Kidney epithelial cell (primary cell): ENCODE measurements at places on chromosomes 4 and X. TPM values are rescaled to one million over a fixed set of nuclear protein-coding genes. Genes with fewer than 3 reads are reported as not detected.

DIPK2B gene
- not detected in 2 replicates for total RNA-seq

ARHGAP10 gene
- total RNA-seq: 15.5 and 17.7 TPM in 2 replicates

ARMCX4 gene
- 1.8 and 2.4 TPM in 2 replicates for total RNA-seq

NRK gene
- 8.1 and 9.0 TPM in 2 replicates for total RNA-seq

ERVMER34-1 gene
- total RNA-seq: 3.5 and 4.0 TPM in 2 replicates

BCAP31 gene
- total RNA-seq: 148 and 179 TPM in 2 replicates

TRIML2 gene
- 0.08 and 0.68 TPM in 2 replicates for total RNA-seq

GNRHR gene
- not detected in 2 replicates for total RNA-seq

HTN3 gene
- total RNA-seq: not detected in 2 replicates

PLXNA3 gene
- 16.7 and 34.7 TPM in 2 replicates for total RNA-seq

ASMT gene
- not detected in 2 replicates for total RNA-seq

FAAH2 gene
- total RNA-seq: 5.3 and 11.5 TPM in 2 replicates

AWAT2 gene
- not detected in 2 replicates for total RNA-seq

WDR17 gene
- 2.9 and 3.7 TPM in 2 replicates for total RNA-seq

ABLIM2 gene
- total RNA-seq: 1.3 and 7.2 TPM in 2 replicates

DNA sequence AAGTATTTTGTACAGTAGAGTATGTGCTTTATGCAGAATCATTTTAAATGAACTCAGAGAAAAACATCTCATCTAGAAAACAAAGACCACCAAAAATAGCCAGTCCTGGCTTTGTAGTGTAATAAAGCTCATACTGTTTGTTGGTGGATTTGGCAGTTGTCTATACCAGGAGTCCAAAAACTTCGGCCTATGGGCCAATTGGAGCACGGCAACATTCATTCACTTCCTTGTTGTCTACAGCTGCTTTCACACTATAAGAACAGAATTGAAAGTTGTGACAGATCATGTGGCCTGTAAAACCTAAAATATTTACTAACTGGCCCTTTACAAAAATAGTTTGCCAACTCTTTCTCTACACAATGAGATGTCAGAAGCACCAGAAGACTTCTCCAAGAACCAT, 5.3 kb downstream of the FBXW7 start:
- DNase-seq: no peak

DNA sequence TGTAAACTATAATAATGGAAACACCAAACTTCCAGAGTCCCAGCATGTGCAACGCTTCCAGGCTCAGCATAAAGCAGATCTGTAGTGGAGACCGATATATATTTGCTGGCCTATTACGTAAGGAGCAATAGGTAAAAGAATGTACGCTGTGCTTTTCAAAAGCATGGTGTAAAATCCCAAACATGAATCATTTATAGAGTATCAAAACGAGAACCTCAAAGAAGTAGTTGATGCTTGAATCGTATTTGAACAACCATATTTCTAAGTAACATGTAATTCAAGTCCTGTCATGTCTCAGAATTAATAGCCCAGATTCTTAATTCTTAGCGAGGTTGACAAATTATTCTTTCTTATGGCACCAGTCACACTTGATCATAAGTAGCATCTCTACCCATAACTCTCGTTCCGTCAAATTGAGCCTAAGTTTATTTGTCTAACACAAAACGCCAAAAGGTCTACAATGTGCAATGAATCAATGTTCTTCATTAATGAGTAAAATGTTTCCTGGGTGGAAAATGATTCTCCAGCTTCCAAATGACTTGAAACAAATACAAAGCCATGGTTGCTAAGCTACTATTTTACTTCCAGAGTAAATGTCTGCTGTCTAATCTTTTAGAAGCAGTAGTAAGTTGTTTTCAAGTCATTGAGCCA, 811.5 kb upstream of the FRG1 start:
- DNase-seq: no peak

DNA sequence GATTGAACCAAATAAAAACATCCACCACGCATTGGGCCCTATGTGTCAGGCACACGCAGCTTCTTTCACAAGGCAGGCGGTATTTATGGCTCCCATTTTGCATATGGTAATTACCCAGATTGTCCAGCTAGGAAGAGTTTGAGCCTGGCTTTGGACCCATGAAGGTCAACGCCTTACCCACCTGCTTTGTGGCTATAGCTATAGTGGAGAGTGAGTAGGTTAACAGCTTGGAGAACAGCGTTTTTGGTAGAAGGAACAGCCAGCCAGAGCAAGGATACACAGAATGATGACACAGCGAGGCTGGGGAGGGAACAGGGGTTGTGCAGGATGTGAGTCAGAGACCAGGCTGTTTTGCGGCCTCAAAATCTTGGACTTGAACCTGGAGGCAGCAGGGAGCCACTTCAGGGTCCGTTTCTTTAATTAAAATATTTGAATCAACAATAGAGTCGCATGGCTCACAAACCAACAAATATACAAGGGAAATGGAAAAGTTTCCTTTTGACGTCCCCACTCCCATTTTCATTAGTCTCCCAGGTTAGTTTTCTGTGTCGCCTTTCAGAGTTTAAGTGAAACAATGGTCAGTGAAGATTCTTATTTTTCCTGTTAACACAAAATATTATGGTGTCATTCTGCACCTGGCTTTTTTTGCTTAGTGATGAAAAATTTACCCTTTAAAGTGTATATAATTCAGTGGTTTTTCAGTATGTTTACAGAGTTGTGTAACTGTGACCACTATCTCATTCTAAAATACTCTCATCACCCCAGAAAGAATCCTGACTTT, 118.2 kb upstream of the STX18 start:
- peak; percentile 38 for DNase-seq

- no peak for DNase-seq
These were observed 115.1 kb downstream of the DCHS2 start for GRCh38 chr4:154376486-154376885.

DNA sequence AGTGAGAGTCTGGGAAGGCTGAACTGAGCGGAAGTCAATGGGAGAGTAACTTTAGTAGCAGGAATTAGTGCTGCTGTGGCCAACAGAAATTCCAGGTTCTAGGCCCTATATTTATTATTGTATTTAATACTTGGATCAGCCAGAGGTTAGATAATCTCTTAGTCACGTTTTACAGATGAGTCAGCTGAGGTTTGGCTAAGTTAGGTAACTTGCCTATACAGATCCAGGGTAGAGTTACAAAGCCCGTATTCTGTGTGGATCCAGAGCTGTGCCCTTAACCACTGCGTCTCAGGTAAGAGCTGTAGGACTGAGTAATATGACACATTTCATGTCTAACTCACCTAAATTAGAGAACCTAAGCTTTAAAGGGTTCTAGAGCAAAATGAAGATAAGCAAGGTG, 20.5 kb downstream of the PSMD10 start:
- no peak for DNase-seq

- no peak for DNase-seq
These were observed 2.6 kb upstream of the KIAA0232 start for GRCh38 chr4:6779667-6780565.

DNA sequence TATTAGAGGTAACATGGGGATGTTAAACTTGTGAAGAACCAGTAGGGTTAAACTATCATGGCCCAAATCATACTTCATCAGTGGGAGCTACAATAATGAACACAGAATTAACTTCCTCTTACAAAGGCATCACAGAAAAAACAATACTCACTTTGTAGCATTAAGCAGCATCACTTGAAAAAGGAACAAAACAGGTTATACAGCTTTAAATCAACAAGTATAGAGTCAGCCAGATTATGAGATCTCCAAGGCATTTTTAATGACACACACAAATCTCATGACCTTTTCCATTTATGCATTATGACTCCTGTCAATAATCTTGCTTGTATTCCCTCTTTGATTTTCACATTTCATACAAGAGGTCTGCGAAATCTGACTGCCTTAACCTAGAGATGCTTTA, 18.3 kb downstream of the FBXL5 start:
- DNase-seq: no peak

GRCh38 chrX:275967-276580, 5.1 kb upstream of the PLCXD1 start:
- no peak for DNase-seq

- peak; percentile 28 for DNase-seq
These were observed 212.6 kb downstream of the SPOCK3 start for GRCh38 chr4:167021545-167022155.

GRCh38 chr4:109803924-109804571, 2.2 kb upstream of the CFI start:
- no peak for DNase-seq

DNA sequence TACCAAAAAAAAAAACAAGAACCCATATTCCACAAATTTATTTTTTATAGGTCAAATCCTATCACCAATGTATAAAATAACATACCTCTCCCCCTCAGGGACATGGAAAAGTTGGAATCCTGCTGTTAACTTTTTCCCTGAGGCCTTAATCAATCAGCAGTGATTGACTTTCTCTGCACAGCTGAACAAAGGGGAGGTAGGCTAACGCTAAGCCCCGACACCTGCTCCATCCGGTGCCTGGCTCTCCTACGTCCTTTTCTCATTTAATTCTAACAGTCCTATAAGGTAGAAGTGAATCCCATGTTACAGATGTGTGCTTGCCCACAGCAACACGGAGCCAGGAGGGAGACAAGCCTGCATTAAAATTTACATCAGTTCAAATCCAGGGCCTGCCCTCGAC, 2.8 kb downstream of the CENPU start:
- no peak for DNase-seq

GRCh38 chr4:98524230-98524629, 134.2 kb downstream of the TSPAN5 start:
- no peak for DNase-seq

DNA sequence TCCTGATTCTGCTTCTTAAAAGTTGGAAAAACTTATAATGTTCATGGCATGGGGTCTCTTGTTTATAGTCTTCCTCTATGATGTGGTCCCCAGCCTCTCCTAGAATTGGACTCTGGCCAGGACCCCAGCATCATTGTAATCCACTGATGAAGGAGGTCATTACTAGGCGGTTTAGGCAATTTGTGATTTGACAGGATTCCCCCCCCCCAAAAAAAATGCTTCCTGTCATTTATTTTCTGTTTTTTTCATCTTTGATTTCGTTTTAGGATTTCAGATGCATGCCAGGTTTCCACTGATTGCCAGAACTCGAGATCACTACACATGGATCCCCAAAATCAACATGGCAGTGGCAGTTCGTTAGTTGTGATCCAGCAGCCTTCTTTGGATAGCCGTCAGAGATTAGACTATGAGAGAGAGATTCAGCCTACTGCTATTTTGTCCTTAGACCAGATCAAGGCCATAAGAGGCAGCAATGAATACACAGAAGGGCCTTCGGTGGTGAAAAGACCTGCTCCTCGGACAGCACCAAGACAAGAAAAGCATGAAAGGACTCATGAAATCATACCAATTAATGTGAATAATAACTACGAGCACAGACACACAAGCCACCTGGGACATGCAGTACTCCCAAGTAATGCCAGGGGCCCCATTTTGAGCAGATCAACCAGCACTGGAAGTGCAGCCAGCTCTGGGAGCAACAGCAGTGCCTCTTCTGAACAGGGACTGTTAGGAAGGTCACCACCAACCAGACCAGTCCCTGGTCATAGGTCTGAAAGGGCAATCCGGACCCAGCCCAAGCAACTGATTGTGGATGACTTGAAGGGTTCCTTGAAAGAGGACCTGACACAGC, 4.9 kb downstream of the SPRY1 start:
- DNase-seq: no peak

GRCh38 chr4:125020089-125021034, 294.4 kb upstream of the FAT4 start:
- DNase-seq: no peak

DNA sequence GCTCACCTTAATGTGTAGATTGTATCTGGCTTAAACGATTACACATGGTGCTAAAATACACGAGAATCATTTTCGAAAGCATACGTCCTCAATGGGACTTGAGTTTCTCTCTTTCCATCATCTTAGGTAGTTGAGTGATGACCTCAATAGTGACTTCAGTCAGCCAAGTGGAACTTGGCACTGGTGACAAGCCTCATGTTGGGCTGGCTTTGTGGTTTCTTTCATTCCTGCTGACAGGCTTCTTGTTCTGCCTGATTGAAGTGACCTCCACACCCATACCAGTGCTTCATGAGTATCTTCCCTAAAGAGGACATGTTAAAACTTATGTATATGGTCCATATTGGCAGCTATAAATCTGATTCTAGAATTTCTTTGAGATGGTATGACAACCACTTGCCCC, 159.1 kb upstream of the WDR1 start:
- DNase-seq: no peak

- no peak for DNase-seq
These were observed 825.6 kb downstream of the PCDH7 start for GRCh38 chr4:31545755-31546154.

DNA sequence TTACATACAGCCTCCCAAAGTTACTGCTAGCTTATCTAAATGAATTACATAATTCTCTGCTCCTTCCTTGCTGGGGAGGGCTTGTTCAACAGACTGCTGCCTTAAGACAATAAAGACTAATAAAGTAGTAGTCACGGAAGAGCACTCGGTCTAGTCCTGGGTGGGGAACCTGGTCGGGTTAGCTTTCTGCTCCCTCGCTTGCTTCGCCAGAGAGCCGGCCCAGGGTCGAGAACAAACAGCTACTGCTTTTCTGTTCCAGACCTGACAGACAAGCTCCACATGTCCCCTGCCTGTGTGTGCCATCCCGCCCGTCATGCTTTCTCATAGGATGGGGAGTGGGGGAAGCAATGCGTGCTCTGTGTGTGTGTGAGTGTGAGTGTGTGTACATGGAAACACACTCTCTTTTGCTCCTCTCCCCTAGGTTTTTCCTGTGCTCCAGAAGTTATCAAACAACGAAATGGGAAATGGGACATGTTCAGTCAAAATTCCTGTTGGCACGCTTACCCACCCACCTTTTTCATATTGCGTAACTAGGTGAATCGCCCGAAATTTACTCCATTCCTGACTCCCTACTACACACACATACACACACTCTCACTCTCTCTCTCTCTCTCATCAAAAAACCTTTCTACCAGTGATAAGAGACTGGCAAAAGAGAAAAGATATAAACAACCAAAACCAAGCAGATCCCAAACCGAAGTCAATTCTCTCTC, 1.3 kb downstream of the NPY1R start:
- DNase-seq: no peak

GRCh38 chrX:31838617-31839016, 766.8 kb upstream of the FTHL17 start:
- no peak for DNase-seq

GRCh38 chr4:7352486-7352885, 82.2 kb downstream of the PSAPL1 start:
- no peak for DNase-seq

DNA sequence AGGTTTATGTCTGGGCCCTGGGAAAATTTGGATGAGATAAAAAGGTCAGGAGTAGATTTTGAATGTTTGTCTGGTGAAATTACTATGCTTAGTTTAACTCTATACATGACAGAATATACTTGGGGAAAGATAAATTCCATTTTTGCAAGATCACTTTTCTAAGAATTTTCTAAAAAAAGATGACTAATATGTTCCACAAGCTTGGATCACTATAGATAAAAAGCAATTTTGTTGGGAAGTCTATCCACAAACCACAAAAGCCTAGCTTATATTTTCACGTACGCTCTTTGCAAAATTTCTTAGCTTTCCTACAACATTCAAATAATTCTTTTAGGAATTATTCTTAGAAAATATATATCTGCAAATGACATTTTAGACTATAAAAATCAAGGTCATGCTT, 20.6 kb upstream of the COQ2 start:
- DNase-seq: no peak

GRCh38 chr4:8765084-8765483, 106.6 kb downstream of the HMX1 start:
- no peak for DNase-seq

- DNase-seq: no peak
These were observed 17.0 kb downstream of the PDGFC start for GRCh38 chr4:156954587-156954986.

- DNase-seq: no peak
These were observed at the start of gene STBD1 for GRCh38 chr4:76305971-76306881. STBD1 (plus strand) TSS chr4:76306733; CDS start chr4:76306770, 37 bp downstream.

- peak; percentile 19 for DNase-seq
These were observed at the start of gene TLL1 for GRCh38 chr4:165872461-165873297. TLL1 (plus strand) TSS chr4:165873237; CDS start chr4:165873905, 668 bp downstream.
